Eye (tissue), 1 donor: ENCODE measurements at places on chromosomes 16 and 17.

DNA sequence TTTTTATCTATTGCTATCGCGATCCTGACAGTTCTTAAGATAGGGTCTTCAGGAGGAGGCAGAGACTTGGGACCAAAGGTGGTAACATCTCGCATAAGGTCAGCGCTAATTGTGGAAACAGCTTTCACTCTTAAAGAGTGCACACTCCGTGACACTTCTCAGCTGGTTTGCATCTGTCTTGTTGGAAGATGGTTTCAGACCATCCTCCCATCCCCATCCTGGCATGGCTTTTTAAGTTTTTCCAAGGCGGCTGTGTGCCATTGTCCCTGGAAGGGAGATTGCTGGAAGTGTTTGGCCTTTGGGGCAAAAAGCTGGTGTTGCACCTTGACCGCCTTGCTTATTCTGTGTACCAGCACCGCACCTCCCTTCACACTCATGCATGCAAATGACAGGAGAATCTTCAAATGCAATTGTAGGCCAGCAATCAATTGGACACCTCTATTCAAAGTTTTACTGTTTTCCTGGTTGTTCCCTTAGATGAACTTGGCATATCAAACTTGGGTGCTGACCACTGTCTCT is 1.5 kb downstream of the SOCS7 start:
- no peak for DNase-seq

DNA sequence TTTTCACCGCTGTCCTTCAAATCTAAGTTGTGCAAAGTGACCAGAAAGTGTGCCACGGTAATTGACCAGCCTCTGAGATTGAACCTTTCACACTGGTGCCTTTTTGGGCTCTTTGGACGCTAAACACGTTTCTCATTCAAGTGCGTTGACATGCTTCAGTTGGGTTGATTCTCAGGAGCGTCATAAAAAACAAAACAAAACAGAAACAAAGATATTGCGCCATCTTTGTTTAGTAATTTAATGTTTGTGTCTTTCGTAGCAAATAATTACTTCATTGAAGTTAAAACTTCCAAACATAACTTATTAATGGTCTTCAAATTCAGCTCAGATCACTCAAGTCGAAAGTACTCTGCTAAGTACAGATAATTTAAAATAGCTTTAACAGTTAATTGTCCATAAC is 80.2 kb downstream of the OR1D5 start:
- DNase-seq, result no peak

DNA sequence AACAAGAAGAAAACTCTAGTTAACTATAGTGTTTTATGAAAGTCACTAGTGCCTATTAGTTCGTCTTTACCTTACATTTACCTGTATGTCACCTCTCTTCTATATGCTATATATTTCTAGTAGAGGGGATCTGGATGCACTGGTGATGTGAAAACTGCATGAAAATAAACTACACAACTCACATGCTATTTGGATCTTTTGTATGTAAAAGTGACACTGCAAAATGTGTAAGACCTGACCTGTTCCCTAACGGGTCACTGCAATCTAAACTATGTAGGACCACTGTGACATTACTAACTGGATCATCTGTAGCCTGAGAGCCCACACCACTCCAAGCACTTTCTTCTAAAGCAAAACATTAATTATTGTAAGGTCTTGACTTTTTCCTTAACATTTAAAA is 1.7 kb downstream of the BLMH start:
- no peak for DNase-seq

GRCh38 chr16:88469615-88470395 is 16.7 kb downstream of the ZFPM1 start:
- no peak for DNase-seq

DNA sequence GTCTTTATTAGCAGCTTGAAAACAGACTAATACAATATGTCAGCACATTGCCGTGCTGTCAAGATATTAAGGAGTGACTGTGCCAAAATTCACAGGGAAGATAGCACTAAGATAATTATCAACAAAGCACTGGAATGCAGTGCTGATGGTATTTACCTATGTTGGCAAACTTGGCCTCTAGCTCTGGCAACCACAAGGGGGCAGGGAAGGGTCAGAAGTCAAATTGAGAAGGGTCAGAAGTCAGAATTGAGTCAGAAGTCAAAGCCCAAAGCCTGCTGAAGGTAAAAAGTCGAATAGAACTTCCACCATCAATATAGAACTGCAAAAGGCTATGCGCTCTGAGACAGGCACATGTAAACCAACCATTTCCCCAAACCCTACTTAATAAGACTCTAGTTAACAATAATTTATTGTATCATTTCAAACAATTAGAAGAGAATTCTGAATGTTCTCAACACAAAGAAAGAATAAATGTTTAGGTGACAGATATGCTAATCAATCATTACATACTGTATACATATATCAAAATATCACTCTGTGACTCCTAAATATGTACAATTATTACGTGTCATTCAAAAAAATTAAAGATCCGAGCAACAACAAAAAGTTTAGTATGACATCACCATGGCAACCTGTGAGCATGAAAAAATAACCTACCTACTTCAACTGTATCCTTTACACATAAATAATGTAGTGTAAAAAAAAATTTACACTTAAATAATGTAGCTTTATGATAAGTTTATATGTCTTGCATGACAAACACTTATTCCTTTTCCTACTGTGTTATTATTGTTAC is 916.1 kb downstream of the KCNJ2 start:
- no peak for DNase-seq

- DNase-seq, result no peak
Measured at GRCh38 chr17:57113011-57113410, 28.0 kb downstream of the AKAP1 start.

DNA sequence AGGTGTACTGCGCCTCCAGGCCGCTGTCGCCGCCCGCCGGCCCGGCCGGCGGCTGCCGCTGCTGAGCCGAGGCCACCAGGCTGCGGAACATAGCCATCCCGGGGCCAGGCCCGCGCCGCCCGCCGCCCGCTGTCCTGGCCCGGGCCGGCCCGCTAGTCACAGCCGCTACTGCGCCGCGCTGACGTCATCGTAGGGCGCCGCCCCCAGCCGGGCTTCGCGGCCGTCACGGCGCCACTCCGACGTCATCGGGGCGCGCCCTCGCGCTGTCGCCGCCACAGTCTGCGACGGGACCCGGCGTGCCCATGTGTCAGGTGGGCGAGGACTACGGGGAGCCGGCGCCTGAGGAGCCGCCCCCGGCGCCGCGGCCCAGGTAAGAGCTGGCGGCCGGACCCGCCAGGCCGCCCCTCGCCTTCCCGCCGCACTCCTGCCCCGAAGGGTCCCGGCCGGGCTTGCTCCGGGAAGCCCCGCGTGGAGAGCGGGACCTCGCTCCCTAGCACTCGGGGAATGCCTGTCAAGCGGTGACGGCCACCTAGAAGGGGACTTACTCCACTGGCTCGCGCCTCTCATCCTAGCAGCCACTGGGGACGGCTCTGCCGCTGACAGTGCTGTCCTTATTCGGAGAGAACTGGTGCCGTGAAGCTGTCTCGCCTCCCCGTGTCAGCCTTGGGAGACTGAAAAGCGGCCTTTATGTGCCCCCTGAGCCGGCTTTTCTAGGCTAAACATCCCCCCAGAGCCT is at the start of the genes CTU2 and RNF166:
TSS of gene CTU2 (plus strand) at position 275 of the 736 bp plus-strand sequence. CDS start at position 303, 28 bp downstream.
TSS of gene RNF166 (minus strand) at position 180 of the 736 bp plus-strand sequence. CDS start at position 97, 83 bp downstream.
- peak; percentile 95 for DNase-seq
